ENCODE measurements at places on chromosomes 11 and 22.

DNA sequence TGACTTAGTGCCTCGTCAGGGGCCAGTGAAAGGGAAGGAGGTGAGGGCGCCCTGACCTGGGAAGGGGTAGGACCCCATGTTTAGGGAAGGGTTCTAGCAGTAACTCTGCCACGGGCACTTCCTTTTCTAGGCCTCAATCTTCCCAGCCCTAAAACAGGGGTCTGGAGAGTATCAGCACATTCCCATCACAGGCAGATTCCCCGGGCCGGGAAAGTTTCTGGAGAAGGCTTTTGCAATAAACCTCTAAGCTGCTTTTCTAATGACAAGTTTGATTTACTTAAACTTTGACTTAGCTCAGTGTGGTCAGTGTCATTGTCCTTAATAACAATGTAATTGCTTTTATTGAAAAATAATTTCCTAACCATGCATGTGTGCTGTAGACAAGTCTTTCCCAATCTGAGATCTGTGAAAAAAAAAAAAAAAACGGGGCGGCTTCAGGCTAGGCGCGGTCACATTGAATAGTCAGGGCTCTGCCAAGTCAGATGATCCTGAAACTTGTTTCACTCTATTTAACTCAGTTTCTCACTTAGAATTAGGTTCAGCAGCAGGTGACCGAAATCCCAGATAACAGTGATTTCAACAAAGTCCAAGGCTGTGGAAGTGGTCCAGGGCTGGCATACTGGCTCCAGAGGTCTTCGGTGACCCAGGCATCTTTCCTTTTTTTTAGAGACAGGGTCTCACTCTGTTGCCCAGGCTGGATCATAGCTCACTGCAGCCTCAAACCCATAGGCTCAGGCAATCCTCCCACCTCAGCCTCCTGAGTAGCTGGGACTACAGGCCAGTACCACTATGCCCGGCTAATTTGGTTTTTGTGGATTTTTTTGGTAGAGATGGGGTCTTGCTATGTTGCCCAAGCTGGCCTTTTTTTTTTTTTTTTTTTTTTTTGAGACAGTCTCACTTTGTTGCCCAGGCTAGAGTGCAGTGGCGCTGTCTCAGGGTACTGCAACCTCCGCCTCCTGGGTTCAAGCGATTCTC, 19.5 kb upstream of the TAB1 start:
- DNase-seq, result no peak

GRCh38 chr22:43440556-43440955, 28.7 kb downstream of the MPPED1 start:
- no peak for DNase-seq

- DNase-seq, result no peak
Observed at GRCh38 chr11:71491940-71492339, 35.1 kb upstream of the KRTAP5-7 start.

DNA sequence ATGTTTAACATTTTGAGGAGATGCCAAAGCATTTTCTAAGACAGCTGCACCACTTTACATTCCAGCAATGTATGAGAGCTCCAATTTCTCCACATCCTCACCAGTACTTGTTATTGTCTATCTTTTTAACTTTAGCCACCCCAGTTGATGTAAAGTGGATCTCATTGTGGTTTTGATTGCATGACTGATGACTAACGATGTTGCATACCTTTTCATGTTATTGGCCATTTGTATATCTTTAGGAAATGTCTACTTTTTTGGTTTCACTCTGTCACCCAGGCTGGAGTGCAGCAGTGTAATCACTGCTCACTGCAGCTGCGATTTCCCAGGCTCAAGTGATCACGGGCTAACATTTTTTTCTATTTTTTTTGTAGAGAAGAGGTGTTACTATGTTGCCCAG, 8.9 kb downstream of the TTC28 start:
- DNase-seq, result no peak

- no peak for DNase-seq
Observed at GRCh38 chr11:96340555-96340885, 2.5 kb downstream of the MAML2 start.

- peak; percentile 10 for DNase-seq
Observed at GRCh38 chr11:104968355-104968855, at the start of gene CASP4. CASP4 (minus strand) TSS chr11:104968574; CDS start chr11:104968525, 49 bp downstream.

DNA sequence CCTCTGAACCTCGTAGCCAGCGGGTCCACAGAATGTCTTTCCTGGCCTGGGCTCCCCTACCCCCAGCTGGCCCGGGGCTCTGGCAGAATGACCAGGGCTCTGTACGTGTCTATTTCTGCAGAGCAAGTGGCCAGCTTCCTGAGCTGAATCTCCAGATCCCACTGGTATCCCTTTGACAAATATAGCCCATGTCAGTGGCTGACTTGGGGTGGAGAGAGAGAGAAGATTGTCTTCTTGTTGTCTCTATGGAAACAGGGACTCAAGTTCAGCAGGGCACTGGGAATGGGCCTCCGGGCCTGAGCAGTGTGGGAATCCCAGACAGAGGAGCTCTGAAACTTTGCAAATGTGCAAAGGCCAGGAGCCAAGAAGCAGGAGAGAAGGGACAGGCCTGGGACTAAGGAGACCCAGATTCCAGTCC, 33.9 kb downstream of the ANO1 start:
- no peak for DNase-seq

GRCh38 chr11:71914617-71915189, 13.7 kb downstream of the XNDC1N start:
- DNase-seq, result no peak

DNA sequence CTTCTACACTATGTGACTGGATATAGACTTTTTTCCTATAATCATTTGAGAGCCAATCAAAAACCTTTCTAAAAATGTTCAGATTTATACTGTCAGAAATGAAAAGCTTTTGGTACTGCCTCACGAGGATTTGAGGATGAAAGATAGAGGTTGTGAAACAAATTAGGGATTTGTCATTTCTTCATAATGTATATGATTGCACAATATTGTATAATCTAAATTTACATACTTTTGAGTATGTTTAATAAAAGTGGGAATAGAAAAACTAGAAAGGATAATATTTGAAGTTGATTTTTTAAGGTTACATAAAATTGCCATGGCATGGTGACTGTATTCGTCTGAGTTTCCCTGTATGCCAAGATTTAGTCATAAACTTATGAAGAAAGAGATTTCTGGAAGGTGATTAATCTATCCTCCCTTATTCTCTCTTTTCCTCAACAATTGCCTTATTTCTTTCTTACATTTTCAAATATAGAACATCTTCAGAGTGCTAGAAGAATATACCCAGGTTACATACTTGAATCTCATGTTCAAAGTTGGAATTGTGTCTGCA, 56.2 kb downstream of the CASP12 start:
- DNase-seq, result no peak

- no peak for DNase-seq
Observed at GRCh38 chr11:111541254-111542061, 938 bp downstream of the LAYN start.

GRCh38 chr11:130103296-130103814, 33.7 kb downstream of the APLP2 start:
- no peak for DNase-seq

DNA sequence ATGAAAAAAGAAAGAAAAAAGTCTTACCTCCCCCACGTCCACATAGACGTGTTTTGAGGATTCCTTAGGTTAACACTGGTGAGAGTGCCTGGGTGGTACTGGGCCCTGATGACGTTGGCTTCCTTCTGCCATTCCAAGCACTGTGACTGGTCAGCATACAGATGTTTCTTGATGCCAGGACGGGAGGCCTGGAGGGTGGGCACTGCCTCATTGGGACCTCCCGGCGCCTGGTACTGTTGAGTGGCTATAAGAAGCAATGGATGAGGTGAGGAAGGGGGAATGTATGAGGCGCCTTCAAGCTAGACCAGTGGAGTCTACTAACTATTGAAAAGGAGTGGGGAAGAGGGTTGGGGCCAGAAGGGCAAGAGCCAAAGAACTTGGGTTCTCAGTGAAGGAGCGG, 45.3 kb downstream of the MICAL2 start:
- no peak for DNase-seq

- no peak for DNase-seq
Observed at GRCh38 chr11:14638561-14638960, 5.0 kb upstream of the PDE3B start.

DNA sequence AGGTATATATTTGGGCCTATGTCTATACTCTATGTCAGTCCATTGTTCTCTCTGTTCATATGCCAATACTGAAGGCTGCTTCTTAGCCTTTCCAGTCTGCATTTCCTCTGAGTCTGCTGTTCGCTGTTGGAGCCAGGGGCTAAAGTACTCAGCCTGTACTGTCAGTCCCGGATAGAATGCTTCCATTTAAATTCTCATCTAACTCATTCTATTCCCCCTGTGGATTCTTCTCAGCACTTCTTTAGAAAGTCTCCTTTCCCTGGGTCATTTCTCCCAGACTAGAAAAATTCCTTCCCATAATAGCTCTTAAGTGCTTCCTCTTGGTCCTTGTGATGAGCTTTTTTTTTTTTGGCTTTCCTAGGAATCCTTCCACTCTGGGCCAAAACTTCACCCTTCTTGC, 293.1 kb downstream of the KIRREL3 start:
- no peak for DNase-seq

- no peak for DNase-seq
Observed at GRCh38 chr22:49437356-49437755, 390.3 kb downstream of the BRD1 start.

DNA sequence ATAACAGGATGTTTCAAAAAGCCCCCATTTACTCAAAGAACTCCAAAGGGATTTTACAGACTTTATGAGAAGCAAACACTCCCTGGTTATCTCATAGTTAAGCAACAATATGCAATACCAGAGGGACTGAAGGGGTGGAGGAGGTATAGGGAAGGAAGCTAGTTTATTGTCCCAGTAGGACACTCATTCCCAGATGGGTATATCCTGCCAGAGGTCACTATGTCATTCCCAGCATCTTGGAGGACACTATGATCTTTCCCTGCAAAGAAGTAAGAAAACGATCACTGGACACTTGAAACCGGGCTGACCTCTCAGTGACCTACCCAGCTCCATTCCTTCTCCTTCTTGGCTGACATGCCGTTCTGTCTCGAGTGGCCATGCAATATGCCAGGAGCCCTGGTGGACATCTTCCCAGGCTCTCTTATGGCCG, 114.5 kb downstream of the NAT10 start:
- DNase-seq, result no peak

DNA sequence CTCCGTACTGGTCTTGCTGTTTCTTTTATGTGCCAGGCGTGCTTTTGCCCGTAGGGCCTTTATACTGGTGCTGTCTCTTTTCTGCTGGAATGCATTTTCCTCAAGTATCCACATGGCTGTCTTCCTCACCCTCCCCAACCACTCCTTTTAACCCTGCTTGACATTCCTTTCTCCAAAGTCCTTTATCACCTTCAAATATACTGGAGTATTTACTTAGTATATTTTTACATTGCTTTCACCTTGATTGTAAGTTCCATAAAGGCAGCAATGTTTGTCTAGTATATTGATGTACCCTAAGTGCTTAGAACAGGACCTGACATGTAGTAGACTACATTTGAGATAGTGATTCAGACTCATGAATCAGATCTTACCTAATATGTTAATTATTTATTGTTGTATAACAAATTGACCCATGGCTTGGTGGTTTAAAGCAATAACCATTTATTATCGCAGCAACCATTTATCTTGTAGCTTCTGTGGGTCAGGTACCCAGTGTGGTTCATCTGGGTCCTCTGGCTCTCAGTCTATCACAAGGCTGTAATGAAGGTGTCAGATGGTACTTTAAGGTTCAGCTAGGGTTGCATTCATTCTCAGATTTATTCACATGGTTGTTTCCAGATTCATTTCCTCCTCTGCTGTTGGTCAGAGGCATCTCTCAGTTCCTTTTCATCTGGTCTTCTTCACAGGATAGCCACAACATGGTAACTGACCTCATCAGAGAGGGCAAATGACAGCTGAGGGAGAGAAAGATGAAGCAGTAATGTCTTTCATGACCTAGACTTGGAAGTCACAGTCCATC, 34.2 kb downstream of the DDX10 start:
- DNase-seq, result no peak

GRCh38 chr11:119591836-119592310, 137.1 kb downstream of the NECTIN1 start:
- DNase-seq, result no peak

DNA sequence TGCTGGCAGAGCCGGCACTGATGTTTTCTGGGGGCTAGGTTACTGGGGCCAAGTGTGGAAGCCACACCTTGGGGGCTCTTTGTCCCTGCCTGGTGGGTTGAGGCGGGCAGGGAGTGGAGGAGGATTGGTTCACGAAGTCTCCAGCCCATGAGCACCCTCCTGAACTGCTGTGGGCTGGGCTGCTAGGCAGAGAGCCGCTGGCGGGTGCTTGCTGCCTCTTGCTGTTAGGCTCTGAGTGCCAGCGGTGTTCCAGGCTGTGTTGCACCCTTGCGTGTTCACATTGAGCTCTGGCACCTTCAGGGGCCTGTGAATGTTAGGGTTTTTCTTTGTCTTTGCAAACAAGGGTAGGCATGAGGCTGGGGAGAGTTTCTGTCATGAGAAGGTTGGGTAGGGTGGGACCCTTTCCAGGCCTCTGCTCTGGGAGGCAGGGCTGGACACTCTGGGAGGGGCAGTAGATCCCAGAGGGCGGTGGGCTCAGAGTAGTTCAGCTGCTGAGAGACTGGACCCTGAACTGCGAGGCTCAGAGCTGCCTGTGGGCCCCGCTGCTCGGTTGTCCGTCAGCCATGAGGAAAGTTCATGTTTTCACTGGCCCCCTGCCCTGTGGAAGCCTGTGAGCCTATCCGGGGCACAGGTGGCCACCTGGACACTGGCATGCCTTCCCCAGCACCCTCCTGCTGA, 24.0 kb upstream of the TMEM191C start:
- DNase-seq, result no peak

GRCh38 chr11:128867277-128867676, at the start of gene KCNJ1:
KCNJ1 (minus strand) TSS chr11:128867296; CDS start chr11:128840243, 27,053 bp downstream.
- DNase-seq, result no peak
